Activated CD8-positive, alpha-beta memory T cell treated with anti-CD3 and anti-CD28 coated beads for 4 hours (primary cell): ENCODE measurements at places on chromosomes 11 and 22.

GRCh38 chr11:114163830-114164401 is 104.4 kb downstream of the ZBTB16 start:
- no peak for DNase-seq

DNA sequence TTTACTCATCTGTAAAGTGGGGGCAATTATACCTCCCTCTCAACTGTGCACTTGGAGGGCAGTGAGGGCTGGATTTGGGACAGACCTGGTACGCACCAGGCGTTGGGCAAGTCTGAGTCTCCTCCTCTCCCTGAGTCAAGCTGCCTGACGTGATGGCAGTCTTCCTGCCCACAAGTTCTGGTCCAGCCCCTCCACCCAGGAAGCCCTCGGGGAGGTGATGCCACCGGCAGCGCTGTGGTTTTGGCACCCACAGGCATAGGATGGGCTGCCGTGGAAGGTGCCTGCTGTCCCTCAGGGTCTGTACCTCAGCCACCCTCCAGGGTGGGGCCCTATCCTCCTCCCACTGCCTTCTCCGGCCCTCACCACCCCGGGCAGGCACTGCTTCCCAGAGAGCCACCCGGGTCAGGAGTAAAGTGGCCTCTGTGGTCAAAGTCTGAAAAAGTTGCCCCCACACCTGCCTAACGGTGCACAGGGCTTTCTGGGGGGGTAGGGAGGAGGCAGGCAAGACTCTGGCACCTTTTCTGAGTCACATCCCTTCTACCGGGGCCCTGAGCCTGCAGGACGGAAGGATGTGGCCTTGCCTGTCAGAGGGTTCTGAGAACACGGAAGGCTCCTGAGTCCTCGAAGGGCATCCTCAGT is 6.5 kb upstream of the APOBEC3H start:
- DNase-seq, result peak; percentile 76

DNA sequence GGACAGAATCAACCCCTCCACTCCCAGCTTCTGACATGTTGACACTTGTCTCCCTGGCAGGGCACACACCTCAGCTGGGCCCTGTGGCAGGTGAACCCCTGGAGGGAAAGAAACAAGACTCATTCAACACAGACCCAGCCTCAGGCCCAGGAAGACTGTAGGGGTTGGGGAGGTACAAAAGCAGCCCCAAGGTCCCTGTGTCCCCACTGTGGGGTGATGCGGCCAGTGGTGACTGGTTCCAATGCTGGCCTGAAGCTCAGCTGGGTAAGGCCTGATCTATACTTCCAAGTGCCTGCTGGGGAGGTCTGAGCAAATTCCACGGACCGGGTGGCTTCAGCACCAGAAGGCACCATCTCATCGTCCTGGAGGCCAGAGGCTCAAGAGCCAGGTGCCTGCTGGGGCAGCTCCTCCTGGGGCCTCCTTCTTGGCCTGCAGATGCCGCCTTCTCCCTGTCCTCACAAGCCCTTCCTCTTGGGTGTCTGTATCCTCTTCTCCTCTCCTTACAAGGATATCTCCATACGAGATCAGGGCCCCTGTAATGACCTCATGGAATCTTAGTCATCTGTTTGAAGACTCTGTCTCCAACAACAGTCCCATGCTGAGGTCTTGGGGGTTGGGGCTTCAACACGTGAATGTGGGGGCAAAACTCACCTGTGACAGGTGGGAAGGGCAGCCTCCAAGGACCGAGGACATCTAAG is 1492.1 kb downstream of the BRD1 start:
- no peak for DNase-seq

DNA sequence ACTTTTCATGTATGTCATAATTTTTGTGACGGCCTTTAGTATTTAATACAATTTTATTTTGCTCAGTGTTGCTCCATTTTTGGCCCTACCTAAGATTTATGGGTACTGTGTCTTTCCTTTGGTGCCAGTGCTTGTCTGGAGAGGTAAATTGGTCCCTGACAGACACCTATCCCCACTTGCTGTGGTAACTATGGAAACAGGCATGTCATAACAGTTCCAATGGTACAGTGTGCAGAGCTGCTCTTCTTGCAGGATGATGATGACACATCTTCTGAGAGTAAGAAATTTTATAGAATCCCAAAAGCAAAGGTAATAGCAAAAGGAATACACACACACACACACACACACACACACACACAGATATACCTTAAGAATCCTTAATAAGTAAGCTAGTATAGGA is 118.5 kb downstream of the ELP4 start:
- DNase-seq, result no peak

- DNase-seq, result no peak
Measured at GRCh38 chr22:46843821-46844255, 81.4 kb downstream of the TBC1D22A start.
